ENCODE measurements at places on chromosomes 6 and 20. TPM values are rescaled to one million over a fixed set of nuclear protein-coding genes. Genes with fewer than 3 reads are reported as not detected.

Gene TSHZ2
- total RNA-seq = 22.9 TPM

- DNase-seq = peak; percentile 88
- peaks cover 10% of the 10 kb centered on the region for H3K4me1 ChIP-seq
Observed at GRCh38 chr20:56468316-56469076, at the start of gene RTF2. Gene RTF2, plus strand, starts transcription at chr20:56468627. Its CDS starts 71 bp downstream, at chr20:56468698.

- no peak overlapping the region for H3K4me3 ChIP-seq
- DNase-seq = no peak
- H3K4me1 ChIP-seq = peaks cover 13% of the 10 kb centered on the region
- H3K36me3 ChIP-seq = no peaks in the 10 kb centered on the region
- H3K27me3 ChIP-seq = no peaks in the 10 kb centered on the region
Observed at GRCh38 chr6:56758120-56758519, 115.4 kb upstream of the DST start.

Gene PCNA
- 126 TPM for total RNA-seq

- DNase-seq = no peak
- peaks cover 4% of the 10 kb centered on the region for H3K4me1 ChIP-seq
- no peak overlapping the region for H3K4me3 ChIP-seq
- H3K36me3 ChIP-seq = peaks cover 7% of the 10 kb centered on the region
- H3K27ac ChIP-seq = no peak overlapping the region
Observed at GRCh38 chr6:105120570-105120969, 59.2 kb downstream of the POPDC3 start.

Gene RAET1L
- total RNA-seq = not detected

Gene C20orf141
- total RNA-seq = not detected

DNA sequence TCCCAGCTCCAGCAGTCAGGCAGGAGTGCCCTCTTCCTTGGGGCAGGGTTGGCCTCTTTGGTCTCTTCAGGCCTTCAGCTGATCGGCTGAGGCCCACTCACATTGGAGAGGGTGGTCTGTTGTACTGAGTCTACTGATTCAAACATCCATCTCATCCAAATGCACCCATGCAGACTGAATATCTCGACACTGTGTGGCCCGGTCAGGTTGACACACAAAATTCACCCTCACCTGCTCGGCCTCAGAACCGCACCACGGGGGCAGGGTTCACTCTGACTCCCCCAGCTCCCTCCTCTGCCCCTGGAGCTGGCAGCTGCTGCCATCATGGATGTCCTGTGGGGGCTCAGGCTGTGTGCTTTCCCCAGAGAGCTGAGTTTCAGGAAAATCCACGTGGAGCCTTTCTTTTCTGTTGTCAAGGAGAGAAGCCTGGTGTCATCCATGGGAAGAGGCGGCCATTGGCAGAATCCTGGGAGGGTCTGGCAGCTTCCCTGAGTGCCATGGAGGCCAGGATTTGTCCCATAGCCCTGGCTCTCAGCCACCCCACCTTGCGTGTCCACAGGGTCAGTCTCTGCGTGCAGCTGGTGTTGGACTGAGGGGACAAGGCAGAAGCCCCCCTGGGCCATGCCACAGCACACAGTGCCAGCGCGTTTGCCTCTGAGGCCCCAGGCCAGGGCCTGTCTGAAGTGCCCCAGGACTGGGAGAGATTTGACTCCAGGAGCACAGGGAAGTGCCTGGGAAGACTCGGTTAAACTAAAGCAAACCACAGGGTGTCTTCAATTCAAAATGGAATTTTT, 114.1 kb downstream of the ERMARD start:
- H3K4me3 ChIP-seq = no peak overlapping the region
- H3K27ac ChIP-seq = no peak overlapping the region
- H3K4me1 ChIP-seq = peaks cover 14% of the 10 kb centered on the region

Gene BTNL2
- not detected for total RNA-seq
